CD4-positive, alpha-beta T cell treated with Interleukin-2 at 100 ng/mL for 4 hours (primary cell): ENCODE measurements at places on chromosomes 13 and 19.
A peak's percentile ranks its signal among the peaks of the same experiment; 100 is the strongest.

DNA sequence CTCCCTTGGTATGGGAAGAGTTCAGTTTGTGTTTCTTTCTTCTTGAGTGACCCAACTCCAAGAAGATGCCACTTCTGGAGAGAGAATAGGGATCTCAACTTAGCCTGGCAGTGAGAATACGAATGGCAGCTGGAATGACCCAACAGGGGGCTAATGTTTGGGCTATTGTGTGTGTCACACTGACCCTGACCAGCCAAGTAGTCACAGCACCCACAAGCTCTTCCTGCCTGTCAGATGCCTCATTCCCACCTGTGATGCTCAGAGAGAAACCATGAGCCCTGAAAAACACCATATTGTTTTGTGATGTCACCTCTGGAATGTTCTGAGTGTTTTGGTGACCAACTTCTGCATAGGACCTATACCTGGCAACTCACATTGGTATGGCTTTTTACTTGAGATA is at the start of gene CBY2:
TSS of gene CBY2 (plus strand) at position 233 of the 400 bp plus-strand sequence. CDS start at position 304, 71 bp downstream.
- no peak for DNase-seq

DNA sequence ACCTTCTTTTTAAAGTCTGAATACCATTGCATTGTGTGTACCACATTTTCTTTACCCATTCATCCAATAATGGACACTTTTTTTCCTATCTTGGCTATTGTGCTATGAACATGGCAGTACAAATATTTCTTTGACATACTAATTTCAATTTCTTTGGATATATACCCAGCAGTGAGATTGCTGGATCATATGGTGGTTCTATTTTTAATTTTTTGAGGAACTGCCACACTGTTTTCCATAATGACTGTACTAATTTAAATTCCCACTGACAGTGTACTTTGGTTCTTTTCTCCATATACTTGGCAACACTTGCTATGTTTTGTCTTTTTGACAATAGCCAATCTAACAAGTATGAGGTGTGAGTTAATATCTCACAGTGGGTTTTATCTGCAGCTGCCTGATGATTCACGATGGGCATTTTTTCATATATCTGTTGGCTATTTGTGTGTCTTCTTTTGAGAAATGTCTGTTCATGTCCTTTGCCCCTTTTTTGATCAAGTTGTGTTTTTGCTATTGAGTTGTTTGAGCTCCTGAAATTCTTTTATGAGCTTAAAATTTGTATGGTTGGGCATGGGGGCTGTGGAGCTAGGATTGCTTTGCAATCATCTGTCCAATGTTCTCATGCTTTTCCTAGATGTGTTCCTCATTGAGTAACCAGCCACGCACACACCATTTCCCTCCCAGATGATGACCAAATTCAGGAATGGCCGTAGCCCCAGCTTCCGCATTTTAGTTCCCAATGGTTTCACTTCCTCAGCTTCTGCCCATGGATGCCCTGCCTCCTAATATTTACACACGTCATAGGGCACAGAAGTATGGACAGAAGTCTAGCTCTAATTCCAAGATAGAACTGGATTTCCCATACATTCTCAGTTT is 380.0 kb upstream of the SGCG start:
- DNase-seq = no peak

- no peak for DNase-seq
Measured at GRCh38 chr19:34306213-34306661, 51.9 kb downstream of the GARRE1 start.

GRCh38 chr19:54606230-54606629 is 12.8 kb downstream of the LILRA1 start:
- DNase-seq = no peak

DNA sequence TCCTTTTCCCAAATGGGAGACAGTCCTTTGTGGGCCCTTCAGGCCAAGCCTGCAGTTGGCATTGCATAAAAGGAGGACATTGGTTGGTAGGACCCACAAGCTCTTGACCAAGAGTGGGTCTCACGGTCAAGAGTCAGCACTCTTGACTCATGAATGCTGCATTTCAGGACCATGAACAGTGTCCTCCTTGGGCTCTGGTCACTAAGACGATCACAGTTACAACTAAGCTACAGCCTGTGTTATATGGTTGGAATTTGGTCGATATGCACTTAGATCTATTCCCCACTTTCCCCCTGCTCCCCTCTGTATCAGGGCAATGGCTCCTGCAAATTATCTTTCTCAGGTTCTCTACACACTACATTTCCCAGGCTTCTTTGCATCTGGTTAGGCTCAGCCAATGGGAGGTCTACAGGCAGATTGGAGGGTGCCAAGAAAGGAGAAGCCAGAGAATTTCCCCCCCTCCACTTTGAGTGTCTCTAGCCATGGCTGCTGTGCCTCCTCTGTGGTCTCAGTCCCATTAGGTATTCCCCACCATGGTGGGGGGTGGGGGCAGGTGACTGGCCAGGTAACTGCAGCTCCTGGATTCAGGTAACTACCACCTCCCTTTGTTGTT is 3.1 kb upstream of the OLFM2 start:
- DNase-seq = no peak

GRCh38 chr13:79190932-79191331 is 215.1 kb downstream of the RBM26 start:
- DNase-seq = no peak

DNA sequence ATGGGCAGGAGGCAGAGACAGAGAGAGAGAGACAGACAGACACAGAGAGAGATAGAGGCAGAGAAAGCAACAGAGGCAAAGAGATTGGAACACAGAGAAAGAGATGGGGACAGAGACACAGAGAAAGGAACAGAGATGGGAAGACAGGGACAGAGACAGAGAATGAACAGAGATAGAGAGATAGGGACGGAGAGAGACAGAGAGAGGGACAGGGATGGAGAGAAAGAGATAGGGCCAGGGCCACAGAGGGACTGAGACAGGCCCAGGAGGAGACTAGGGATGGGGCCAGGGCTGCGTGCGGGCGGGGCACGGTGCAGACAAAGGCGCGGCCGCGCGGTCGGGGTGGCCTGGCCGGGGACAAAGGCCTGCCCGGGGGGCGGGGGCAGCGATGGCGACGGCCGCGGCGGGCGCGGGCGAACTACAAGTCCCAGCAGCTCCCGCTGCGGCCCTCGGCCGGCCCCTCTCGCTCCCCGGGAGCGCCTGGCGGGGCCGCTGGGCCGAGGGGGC is at the start of gene ZNF358:
TSS of gene ZNF358 (plus strand) at position 459 of the 507 bp plus-strand sequence. CDS start 3,140 bp downstream, outside the sequence.
- peak; percentile 8 for DNase-seq

DNA sequence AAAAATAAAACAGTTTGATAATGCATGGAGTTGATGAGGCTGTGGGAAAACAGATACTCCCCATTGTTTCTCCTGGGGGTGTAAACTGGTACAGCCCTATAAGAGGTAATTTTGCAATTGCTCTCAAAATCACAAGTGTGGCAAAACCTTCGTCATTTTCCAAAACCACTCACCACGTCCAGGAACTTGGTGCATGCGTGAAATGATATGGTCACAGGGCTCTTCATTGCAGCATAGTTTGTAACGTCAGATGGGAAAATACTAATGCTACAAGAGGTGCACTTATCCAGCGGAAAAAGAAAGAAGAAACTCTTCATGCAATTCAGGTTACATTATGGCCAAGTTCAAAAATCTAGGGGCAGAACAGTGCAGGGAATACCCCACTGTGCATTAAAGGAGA is 11.9 kb upstream of the PLAUR start:
- DNase-seq = no peak

GRCh38 chr13:95276037-95276505 is 25.2 kb downstream of the ABCC4 start:
- DNase-seq = no peak

DNA sequence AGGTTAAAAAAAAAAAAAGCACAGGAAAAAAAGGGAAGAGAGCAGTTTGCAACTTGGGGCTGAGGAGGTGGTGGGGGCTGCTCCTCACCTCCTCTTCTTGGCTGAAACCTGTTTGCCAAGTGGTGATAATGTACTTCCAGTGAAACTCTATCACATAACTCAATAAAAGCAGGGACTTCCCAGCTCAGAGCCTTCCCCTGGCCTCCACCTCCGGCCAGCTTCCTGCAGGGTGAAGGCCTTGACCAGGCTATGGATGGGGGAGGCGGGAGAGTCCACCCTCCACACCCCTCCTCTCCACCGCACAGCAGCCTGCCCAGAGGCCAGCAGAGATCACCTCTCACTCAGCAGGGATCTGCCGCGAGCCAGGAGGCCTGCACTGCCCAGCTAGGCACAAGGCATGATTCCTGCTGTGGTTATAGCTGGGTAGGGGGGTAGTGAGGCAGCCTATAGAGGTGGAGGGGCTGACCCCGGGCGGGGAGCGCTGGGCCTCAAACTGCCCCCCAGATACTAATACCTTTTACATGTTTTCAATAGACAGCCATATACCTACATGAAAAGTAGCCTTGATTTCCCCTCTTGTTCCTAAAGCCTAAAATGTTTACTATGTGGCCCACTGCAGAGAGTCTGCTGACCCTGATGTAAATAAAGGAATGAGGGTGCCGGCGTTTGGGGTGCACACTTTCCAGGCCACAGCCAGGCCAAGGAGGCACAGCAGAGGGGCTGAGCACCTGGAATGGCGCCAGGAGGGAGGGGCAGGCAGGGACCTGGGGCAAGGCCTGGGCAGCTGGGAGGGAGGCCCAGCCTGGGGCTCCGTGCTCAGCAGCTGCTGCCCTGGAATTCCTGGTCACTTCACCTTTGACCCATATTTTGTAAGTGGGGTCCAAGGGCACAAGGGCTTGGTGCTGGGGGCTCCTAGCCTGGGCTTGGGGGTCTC is 10.3 kb downstream of the ZNF787 start:
- DNase-seq = no peak

- DNase-seq = no peak
Measured at GRCh38 chr13:110915874-110916206, 971 bp upstream of the ANKRD10 start.

DNA sequence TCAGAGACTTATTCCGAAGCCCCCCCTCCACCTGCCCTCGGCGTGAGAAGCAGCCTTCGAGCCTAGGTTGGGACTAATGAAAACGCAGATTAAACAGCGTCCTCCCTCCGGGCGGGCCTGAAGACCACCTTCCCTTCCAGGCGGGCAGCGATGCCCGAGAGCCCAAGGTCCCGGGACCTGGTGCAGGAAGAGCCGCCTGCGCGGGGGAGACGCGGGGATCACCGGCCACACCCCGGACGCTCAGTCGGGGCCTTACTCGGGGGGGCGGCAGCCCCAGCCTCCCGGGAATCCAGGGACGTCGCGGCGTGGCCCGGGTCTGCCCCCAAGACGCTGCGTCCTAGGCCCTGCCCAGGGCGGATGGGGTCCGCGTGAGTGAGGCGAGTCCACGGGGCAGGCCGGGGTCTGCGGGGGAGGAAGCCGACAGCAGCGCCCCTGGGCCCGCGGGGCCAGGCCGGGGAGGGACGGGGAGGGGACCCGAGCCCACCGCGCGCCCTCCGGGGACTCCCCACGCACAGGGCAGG is 33.3 kb upstream of the SPACA7 start:
- DNase-seq = no peak

GRCh38 chr13:51638216-51638871 is 54.1 kb downstream of the WDFY2 start:
- no peak for DNase-seq

GRCh38 chr13:67063036-67063435 is 167.1 kb downstream of the PCDH9 start:
- no peak for DNase-seq

- no peak for DNase-seq
Measured at GRCh38 chr13:29969286-29969685, 118.9 kb upstream of the UBL3 start.

DNA sequence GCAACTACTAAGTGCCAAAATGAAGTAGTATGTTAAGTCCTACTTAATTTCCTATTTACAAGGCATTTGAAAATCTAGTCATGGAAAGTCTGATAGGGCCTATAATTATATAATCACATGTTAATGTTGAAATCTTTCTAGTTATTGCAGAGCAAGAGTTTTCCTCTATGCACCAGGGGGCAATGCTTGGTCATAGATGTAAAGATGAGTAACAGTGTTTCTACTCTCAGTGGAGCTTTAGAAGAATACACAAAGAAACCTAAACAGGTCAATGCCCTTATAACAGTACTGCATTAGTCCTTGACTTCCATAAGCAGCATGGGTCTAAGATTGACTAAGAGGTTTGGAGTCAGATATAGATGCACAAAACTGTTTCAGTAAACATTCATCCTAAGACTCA is 218.7 kb downstream of the KCTD12 start:
- peak; percentile 2 for DNase-seq

DNA sequence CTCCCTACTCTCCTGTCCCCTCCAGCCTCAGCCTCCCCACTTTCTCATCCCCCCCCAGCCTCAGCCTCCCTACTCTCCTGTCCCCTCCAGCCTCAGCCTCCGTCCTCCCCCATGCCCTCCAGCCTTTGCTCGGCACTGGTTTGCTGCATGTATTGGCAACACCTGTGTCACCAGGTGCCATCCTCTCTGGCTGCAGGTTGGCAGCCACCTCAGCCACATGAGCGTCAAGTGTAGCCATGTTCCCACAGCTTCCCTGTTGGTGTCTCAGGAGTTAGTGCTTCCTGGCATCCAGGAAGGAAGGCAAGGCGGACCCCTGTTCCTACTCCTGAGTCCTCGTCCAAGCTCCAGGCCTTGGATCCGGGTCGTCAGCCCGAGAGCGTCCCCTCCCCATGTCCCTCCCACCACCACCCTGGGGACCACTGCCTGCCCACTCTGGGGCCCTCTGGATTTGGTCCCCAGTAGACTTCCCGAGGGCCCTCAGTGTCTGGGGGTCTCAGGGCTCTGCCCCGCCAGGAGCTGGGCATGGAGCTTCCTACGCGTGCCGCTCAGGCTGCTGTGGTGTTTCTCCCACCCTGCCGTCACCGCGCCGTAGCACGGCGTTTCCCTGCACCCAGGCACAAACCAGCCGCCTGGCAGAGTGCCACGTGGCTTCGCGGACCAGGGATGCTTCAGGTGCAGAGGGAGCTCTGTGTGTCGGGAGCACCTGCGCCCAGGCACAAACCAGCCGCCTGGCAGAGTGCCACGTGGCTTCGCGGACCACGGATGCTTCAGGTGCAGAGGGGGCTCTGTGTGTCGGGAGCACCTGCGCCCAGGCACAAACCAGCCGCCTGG is 128.3 kb upstream of the MCF2L start:
- no peak for DNase-seq

- DNase-seq = no peak
Measured at GRCh38 chr13:85204668-85205344, 594.4 kb downstream of the SLITRK6 start.

- DNase-seq = peak; percentile 72
Measured at GRCh38 chr19:18594096-18594823, 5.7 kb downstream of the REX1BD start.

GRCh38 chr13:45954836-45955800 is 97.4 kb downstream of the ZC3H13 start:
- DNase-seq = no peak

DNA sequence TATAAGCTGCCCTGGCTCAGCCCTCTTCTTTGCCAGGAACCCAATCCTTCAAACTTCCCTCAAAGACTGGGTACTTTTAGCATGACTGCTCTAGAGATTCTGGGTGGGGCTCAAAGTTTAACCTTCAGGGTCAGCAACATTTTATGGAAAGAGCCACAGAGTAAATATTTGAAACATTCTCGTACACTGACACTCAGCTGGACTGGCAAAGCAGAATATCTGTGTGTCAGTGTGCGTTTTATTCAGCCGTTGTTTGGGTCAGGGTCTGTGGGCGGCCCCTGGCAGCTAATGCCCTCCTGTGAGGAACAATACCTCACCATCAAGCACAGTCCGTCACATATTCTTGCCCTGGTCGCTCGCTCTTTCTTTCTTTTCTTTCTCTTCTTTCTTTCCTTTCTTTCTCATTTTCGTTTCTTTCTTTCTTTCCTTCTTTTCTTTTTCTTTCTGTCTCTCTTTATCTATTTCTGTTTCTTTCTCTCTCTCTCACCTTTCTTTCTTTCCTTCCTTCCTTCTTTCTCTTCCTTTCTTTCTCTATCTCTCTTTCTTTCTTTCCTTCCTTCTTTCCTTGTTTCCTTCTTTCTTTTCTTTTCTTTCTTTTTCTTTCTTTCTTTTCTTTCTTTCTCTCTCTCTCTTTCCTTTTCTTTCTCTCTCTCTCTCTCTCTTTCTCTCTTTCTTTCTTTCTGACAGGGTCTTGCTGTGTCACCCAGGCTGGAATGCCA is 10.7 kb downstream of the DPRX start:
- DNase-seq = no peak
